ENCODE measurements at places on chromosomes 5 and 9.
A peak's percentile ranks its signal among the peaks of the same experiment; 100 is the strongest.

- DNase-seq = no peak
Measured at GRCh38 chr9:109579191-109579948, 81.3 kb upstream of the PTPN3 start.

DNA sequence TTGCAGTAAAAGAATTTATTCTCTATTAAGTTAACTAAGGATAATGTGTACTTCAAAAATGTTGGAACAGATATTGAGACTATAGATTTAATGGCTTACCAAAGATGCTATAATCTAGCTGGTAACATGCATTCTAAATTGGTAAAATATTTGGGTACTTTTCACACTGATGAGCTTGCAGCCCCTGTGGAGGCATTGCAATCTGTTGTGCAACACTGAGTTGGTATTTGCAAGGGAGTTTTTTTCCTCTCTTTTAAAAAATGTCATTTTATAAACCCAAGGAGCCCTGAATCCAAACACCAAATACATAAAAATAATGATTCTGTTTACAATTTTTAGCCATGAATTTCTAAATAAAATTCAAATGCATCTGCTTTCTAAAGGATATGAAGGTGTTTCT, 944.8 kb downstream of the DTWD2 start:
- no peak for DNase-seq

DNA sequence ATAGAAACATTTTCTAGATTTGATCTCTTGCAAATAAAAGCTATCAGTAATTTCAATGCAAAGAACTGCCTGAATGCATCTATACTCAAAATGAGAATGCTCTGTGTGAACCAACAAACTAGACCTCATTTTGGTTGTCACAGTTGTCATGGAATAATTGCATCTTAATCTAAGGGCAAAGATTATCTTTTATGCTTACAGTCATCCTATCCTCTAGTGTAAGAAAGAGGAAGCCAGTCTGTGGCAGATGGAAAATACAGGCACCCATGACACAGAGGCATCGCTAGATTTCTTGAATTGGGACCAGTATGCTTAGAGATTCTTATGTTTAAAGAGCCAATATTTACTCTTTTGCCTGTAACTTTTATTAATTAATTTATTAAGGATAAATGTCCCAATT, 95.0 kb downstream of the MACIR start:
- no peak for DNase-seq

DNA sequence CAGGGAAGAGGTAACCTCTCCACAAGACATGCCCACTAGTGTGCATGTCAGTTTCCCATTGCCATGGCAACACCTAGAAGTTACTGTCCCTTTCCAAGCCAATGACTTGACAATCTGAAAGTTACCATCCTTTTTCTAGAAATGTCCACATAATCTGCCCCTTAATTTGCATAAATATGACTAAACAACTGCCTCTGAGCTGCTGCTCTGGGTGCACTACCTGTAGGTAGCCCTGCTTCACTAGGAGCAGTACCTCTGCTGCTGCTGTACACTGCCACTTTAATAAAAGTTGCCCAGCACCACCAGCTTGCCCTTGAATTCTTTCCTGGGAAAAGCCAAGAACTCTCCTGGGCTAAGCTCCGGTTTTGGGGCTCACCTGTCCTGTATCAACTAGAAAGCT, 392.4 kb downstream of the NTRK2 start:
- no peak for DNase-seq

GRCh38 chr5:74290634-74291241, 349.8 kb downstream of the ENC1 start:
- no peak for DNase-seq

- DNase-seq = no peak
Measured at GRCh38 chr5:133429046-133429445, 183.3 kb downstream of the FSTL4 start.

- no peak for DNase-seq
Measured at GRCh38 chr5:9362600-9362999, 183.3 kb downstream of the SEMA5A start.

DNA sequence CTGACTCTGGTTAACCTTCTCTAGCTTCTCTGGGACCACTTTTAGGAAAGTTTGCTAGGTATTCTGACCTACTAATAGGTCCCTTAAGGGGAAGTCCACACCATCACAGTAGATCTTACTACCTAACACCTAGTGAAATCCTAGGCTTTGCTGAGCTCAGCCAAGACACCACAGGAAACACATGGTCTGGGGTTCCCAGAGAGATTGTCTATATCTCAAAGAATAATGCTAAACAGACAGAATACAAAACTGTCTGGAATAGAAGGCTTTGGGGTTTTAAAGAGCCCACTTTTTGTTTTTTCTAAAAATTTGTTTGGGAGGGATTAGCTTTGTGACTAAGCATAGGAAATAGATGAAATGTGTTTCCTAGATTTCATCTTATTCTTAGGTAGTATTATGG, 395.1 kb downstream of the ARHGEF28 start:
- no peak for DNase-seq

DNA sequence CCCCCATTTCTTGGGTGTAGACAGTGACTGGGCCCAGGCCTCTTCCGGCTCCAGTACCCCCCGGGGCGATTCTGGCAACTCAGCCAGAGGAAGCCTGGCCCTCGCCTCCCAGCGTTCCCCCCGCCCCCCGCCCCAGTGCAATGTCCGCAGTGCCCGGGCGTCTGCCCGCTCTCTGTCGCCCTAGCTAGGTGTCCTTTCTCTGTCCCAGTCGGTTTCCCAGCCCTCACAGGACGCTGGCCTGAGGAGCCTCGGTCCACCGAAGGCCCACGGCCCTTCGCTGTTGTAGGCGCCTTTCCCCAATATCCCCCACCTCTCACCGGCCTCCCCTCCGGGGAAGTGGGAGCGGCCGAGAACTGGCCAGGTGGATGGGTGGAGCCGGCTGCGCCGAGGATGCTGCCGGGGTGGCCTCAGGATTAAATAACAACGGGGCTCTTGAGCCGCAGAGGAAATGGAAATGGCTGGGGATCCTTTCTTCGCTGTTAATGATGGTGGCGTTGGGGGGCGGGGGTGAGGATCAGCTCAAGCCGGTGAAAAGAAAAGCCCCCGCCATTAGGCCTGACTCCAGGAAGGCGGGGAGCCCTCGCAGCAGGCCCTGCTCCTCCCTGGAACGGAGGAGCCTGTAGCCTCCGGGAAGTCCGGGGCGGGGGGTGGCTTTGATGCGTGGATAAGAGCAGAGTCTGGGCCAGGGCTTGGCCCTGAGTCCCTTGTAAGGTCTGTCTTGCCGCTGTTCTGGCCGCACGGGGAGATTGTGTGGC, 1.1 kb upstream of the SPRY4 start:
- no peak for DNase-seq

DNA sequence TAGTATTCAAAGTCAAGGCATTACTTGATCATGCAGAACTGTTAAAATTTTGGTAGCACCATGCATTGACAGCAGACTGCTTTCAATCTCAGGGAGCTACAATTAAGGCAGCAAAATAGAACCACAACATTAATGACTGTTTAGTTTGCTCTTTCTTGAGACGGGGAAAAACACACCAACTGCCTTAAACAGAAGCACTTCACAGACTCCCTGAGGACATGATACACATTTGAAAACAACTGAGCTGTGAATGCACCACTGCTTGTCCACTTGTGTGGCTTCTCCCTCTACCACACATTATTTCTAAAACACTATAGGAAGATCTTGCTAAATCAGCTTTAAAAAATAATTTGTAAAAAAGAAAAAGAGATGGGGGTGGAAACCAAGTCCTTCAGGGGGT, 79.6 kb upstream of the MAST4 start:
- no peak for DNase-seq

GRCh38 chr9:133386338-133386737, 10.2 kb downstream of the STKLD1 start:
- DNase-seq = no peak

DNA sequence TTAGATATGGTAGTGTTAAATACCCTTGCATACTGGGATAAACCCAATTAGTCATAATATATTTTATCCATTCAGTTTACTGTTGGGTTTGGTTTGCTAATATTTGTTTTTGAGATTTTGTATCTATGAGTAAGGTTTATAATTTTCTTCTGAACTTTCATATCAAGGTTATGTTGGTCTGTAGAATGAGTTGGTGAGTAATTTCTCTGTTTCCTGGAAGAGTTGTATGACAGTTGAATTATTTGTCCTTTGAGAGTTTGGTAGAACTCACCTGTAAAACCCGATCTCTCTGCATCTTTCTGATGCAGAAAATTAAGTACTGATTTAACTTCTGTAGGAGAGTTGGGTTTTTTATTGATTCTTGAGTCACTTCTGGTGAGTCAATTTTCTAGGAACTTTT, 20.4 kb downstream of the DDX4 start:
- DNase-seq = no peak

DNA sequence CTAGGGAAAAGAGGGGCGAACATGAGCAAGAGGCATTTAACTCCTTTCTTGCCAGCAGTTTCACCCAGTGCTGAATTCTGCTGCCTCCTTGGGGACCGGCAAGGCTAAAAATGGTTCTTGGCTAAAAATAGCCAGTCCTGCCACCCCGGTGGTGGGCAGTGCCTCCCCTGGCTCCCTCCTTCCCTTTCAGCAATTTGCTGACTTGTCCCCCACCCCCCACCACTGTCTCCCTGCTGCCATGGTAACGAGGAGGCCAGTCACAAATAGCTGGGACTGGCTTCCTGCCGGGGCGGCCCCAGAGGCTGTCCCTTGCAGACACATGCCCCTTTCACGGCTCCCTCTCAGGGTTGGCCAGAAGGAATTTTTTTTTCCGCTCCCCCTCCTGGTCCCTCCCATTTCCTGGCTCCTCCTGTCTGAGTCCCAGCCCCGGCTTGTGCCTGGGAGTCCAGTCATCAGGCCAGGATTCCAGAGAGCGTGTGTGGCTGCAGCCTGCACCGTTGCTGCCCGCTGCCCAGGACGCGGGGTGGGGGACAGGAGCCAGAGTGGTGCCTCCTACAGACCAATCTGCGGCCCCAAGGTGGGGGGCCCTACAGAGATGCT, 130.3 kb downstream of the RGS3 start:
- DNase-seq = peak; percentile 91

GRCh38 chr9:78753039-78753438, 456.1 kb downstream of the PSAT1 start:
- no peak for DNase-seq

DNA sequence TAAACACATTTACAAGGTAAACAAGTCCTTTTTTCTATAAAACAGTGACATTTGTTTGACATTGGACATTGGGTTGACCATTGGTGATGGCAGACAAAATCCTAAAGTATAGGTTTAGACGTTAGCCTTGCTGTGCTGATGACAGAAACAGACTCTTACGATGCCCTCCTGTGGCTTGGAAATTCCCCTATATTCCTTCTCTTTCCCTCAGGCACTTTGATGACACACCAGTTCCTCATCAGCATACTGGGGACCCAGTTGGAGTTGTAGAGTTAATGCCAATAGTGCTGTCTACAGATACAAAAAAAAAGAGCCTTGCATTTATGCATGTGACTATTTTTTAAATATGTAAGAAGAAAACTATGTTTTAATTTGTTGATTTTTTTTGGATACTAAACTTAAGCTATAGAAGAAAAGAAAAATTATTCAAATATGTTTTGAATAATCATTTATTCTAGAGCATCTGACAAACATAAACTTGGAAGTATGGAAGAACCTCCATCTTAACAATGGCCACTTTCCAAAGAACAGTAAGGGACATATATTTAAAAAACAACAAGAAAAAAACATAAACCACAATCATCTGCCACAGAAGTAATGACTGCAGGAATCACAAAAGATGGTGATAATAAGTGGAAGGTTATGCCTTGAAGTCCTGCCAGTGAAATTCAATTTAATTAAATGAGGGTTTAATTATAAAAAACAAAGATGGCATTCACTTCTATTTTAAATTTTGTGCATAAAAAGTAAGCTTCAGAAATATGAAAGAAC, 75.6 kb upstream of the SNCAIP start:
- DNase-seq = no peak

- DNase-seq = no peak
Measured at GRCh38 chr5:126953640-126954039, 76.7 kb downstream of the MARCHF3 start.

- DNase-seq = no peak
Measured at GRCh38 chr9:78112406-78112805, 80.8 kb upstream of the GNAQ start.

DNA sequence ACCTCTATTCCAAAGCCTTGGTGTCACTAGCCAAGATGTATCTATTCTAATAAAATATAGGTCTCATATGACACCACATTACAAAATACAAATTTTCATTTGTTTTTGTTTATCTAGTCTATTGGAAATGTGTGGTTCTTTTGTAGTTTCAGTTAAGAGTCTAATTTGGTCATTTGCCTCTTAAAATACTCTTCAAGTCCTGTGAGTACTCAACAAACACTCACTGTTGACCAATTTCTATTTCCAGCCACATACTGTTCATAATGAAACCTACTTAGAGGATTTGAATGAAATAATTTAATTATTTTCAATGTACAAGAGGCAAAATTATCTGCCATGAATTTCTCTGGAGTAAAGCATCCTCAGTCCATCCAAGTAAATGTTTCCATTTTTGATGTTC, 40.6 kb downstream of the SLC1A3 start:
- DNase-seq = no peak

GRCh38 chr5:84130006-84130580, 254.6 kb downstream of the EDIL3 start:
- DNase-seq = no peak

DNA sequence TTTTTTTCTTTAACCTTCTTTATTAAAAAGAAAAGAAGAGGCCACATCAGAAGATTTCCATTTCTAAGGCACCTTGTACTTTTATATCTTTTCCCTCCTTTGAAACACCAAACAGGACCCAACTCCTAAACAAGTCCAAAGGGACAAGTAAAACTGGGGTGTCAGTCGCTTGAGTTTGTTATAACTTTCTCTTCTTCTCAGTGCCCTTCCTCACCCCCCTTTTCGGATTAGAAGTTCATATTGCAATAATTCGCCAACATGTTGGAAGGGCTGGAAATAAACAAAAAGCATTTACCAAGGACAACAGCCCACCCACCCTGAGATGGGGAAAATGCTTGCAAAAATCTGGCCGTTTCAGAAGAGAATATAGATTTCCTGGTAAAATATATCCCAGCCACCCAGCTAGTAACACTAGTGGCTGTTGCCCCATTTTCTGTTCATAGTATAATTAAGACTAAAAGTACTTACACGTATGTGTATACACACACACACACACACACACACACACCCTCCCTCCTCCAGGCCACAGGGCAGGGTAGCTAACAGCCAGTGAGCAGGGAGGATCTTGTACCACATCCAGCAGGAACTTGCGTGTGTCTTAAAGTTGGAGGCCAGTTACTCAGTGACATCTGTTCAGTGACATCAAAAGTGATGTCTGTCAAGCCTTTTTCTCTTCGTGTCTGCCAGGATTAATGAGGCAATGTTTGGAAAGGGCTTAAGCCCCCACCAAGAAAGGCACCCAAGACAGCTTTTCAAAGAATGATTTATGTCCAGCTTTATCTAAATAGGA, 149.1 kb upstream of the KLF4 start:
- peak; percentile 59 for DNase-seq

DNA sequence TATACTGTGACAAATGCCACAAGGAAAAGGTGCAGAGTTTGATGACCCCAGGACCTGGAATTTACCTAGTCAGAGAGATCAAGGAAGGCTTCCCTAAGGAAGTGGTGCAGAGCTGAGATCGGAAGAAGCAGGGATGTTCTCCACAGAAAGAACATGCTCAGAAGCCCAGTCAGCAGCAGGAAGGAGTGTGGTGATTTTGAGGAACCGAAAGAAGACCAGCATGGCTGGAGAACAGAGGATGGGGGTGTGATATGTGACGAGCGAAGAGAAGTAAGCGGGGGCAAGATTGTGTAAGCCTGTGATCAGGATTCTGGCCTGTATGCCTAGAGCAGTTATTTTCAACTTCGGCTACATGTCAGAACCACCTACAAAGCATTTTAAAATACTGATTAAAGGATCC, 18.7 kb upstream of the PIK3R1 start:
- no peak for DNase-seq

GRCh38 chr5:173872957-173873305, 15.2 kb upstream of the CPEB4 start:
- no peak for DNase-seq

GRCh38 chr5:142795251-142795650, 25.1 kb downstream of the ARHGAP26 start:
- no peak for DNase-seq
